ENCODE measurements at places on chromosomes 5 and 9. TPM values are rescaled to one million over a fixed set of nuclear protein-coding genes. Genes with fewer than 3 reads are reported as not detected.

DNA sequence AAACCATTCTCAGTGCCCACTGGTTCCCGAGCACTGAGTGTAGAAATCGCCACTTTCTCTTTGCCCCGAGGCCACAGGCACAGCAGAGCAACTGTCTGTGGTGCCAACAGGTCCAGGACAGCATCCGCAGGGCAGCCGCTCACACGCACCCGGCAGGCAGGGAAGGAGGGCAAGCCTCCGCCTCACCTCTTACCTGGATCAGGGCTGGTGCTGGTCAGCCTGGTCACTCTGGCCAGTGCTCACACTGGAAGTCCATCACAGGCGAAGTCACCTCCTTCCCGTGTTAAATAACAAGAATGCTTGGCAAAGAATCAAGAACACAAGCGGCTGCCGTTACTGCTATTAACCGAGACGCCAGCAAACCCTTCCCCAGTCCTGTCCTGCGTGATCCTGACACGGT, 13.7 kb downstream of the DIPK1B start:
- no peak for DNase-seq

- no peak for DNase-seq
Observed at GRCh38 chr5:102799017-102799416, 43.9 kb downstream of the PAM start.

- peak; percentile 41 for DNase-seq
Observed at GRCh38 chr5:135439231-135440205, 7.6 kb downstream of the DCANP1 start.

GRCh38 chr5:106699796-106700195, 970.9 kb downstream of the EFNA5 start:
- no peak for DNase-seq

- DNase-seq: no peak
Observed at GRCh38 chr9:22208846-22209585, 199.9 kb upstream of the CDKN2B start.

DNA sequence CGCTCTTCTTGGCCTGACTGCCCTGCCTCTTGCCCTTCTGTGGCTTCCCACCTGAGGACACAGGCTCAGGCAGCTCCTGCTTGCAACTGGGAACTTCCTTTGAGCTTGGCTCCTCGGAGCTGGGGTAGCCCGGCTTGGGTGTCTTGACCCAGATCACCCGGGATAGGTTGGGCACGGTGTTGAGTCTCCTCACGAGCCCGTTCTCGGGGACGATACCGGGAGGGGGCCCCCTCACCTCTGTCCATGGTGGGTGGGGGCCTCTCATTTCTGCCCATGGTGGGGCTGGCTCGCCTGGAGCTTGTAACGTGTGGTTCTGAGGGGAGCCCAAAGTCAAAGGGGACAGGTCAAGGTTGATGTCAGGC, 7.8 kb upstream of the DDX41 start:
- DNase-seq: no peak

DNA sequence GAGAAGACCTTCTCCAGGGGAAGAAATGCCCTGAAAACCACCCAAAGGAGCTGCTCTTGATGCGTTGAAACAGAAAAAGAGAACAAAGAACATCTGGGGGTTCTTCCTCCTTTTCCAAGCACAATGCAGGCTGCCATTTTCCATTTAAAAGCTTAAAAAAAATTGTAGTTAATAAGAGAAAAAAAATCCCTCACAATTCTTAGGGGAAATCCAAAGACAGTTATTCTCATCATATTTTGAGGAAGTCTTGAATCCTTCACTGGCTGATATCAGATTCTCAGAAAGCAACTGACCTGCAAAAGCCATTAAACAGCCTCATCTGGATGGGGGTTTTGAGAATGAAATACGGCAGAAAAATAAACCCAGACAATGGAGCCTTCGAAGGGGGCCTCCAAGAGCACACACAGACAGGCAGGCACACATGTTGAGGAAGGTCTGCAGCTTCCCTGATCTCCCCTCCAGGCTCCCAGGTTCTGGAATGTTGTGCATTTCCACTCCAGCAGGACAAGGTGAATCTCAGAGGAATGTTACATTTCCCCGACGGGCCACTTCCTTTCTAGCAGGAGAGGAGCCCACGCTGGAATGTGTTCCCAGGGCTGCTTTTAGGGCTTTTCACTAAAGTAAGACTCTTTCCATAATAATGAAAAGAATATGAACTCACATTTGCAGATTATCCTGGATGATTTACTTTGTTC, 159.4 kb upstream of the S1PR3 start:
- no peak for DNase-seq

DNA sequence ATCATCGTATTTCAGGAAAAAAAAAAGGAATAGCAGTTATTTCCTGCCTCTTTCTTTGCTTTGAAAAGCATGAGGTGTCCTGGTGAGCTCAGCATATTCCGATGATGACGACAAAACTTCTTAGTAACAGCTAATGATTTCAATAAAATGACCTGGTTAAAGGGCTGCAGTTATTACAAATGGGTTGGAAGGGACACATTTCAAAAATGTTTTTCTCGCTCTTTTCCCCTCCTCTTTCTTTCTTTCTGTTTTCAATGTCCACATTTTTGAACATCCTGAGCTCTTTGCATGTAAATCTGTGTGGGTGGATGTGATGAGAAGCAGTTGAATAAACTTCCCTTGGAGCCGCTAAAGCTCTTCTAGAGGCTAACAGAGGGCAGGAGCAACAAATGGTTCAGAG, 186.8 kb upstream of the SLC27A6 start:
- no peak for DNase-seq

- DNase-seq: no peak
Observed at GRCh38 chr9:71675857-71676165, 92.5 kb downstream of the CEMIP2 start.

GRCh38 chr5:33306758-33307157, 134.0 kb upstream of the TARS1 start:
- DNase-seq: no peak

DNA sequence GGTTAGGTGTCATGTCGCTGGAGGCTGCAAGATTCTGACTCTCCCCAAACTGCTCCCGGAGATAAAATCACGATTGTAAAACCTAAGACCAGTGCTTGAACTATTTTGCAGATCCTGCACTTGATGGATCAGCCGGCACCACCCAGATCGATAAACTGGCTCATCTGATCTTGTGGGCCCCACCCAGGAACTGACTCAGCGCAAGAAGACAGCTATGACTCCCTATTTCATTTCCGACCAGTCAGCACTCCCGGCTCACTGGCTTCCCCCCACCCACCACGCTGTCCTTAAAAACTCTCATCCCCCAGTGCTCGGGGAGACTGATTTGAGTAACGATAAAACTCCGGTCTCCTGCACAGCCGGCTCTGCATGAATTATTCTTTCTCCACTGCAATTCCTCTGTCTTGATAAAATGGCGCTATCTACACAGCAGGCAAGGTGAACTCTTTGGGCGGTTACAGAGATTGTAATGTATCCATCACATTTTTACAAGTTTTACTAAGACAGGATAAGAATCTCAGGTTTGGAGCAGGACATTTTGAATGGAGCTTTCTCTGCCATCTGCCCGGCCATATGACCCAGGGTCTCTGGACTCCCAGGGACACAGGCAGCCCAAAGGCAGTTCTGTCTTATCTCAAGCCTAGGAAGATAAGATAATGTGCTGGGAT, 10.6 kb upstream of the PPP1R26 start:
- no peak for DNase-seq

DNA sequence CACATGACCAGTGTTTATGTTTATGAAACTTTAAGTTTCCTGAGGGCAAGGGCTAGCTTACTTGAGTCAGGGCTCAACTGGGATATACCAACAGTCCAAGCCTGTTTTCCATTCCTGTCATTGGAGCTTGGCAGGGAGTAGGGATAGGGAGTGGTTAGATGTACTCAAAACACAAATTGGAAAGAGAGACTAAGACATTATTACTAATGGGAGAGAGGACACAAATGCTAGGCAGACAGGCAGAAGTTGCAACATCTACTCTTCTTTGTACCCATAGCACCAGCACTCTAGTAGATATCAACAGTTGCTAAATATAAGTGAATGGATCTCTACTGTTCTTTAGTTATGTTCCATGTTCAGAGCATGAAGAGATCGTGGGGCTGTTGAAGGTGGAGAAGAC, 62.8 kb downstream of the NPR3 start:
- no peak for DNase-seq

- DNase-seq: no peak
Observed at GRCh38 chr5:55731848-55732247, 6.0 kb upstream of the DDX4 start.

- no peak for DNase-seq
Observed at GRCh38 chr5:43840424-43841125, 237.6 kb downstream of the NNT start.

DNA sequence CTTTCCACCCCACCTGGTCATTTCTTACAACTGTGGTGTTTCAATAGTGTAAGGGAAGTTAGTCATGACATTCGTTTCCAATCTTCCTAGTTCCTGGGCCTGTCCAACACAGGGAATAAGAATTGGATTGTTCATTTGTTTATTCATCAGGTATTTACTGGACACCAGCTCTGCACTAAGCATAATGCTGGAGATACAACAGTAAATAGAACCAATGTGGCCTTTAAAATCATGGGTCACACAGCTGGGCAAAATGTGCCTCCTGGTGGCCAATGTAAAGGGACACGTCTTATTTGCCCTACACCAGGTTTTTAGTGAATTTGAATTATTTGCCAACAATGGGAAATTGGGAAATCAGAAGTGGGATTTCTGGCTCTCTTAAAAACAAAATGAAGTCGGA, 10.4 kb downstream of the ABLIM3 start:
- no peak for DNase-seq

GRCh38 chr9:85156652-85157051, 487.1 kb downstream of the NTRK2 start:
- DNase-seq: no peak

DNA sequence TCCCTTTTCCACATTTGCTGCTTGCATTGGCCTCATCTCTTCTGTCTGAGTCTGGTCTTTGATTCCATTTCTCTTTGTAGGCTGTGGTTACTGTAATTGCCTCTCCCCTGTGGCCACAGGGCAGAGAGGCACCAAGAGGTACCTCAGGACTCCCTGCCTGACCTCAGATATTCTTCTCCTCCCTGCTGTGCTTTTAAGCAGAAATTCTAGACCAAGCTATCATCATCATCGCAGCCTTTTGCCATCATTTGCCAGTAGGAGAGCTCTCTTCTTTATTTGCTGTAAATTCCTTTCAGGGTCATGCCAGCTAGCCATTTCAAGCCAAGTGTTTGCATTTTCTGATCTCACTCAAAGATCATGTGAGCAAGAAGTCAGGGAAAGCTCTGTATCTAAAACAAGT, 369.6 kb downstream of the ICE1 start:
- no peak for DNase-seq

GRCh38 chr9:85276741-85277140, 465.0 kb downstream of the AGTPBP1 start:
- no peak for DNase-seq

DNA sequence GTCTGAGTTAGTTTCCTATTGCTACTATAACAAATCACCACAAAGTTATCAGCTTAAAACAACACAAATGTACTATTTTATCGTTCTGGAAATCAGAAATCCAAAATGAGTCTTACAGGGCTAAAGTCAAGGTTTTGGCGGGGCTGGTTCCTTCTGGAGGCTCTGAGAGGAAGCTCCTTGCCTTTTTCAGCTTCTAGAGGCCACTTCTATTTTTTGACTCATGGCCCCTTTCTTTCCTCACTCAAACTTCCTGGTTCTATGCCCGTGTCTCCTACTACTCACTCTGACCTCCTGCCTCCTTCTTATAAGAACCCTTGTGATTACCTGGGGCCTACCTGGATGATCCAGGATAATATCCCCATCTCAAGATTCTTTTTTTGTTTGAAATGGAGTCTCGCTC, 48.2 kb downstream of the GABBR2 start:
- DNase-seq: no peak

GRCh38 chr5:15124871-15125568, 253.4 kb upstream of the ANKH start:
- DNase-seq: no peak

DNA sequence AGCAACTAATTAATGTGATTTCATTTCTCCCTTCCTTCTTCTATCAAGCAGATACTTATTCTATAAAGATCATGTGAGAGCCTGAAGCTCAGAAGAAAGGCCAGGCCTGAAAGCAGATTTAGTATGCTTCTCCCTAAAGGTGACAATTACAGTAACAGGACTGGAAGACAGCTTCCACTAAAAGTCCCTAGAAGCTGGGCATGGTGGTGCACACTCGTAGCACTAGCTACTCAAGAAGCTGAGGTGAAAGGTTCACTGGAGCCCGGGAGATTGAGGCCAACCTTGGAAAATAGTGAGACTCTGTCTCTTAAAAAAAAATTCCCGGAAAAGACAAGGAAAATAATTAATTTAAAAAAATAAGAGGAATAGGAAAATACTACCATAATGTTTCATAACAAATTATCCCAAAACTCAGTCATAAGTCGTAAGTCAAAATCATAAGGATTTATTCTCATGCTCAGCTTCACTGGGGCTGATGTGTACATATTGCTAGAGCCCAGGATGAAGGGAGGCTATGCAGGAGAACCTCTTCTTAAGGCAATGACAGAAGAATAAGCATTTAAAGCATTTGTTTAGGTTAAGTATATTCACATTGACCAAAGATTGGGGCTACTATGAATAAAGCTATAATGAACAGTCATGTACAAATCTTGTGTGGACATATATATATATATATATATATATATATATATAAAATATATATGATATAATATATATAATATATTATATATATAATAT, 210.8 kb upstream of the SMARCA2 start:
- DNase-seq: no peak

- no peak for DNase-seq
Observed at GRCh38 chr9:86061972-86062739, 37.2 kb downstream of the GOLM1 start.

DNA sequence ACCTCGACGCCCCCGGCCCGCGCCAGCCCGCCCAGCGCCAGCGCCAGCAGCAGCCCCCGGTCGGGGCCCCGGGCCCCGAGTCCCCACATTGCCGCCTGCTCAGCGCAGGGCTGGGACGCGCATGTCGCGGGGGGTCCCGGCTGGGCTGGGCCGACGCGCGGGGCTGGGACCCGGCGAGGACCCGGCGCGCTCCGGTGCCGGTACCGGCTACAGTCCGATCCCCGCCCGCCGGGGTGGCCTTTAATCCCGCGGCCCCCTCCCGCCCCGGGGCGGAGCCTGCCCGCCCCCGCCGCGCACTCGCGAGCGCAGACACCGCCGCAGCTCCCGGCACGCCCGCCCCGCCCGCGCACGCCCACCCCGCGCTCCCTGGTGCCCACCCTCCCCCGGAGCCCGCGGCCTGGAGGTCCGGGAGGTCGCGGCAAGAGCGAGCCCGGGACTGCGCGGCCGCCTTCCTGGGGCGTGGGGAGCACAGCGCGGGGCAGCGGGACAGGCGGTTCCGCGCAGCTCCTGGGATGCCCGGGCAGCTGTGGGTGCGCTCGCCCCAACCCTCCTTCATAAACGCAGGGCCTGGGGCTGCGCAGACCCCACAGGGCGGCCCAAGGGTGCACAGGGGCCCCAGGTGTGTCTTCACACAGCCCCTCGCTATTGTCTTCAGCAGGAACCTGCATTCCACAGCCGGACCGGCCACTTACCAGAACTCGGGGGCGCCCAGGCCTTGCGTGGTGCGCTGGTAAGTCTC, at the start of gene SLC9A3:
Gene SLC9A3 (minus strand): TSS at position 216 of the 739 bp plus-strand sequence.
- DNase-seq: no peak

TIMD4 gene
- not detected for total RNA-seq

TRIM36 gene
- total RNA-seq: 16.5 TPM

ANKHD1 gene
- total RNA-seq: 101 TPM

PRUNE2 gene
- total RNA-seq: 13.2 TPM

N4BP3 gene
- 36.0 TPM for total RNA-seq

ARL14EPL gene
- total RNA-seq: not detected

MARCOL gene
- total RNA-seq: not detected
